ENCODE measurements at places on chromosomes 3 and 15.

DNA sequence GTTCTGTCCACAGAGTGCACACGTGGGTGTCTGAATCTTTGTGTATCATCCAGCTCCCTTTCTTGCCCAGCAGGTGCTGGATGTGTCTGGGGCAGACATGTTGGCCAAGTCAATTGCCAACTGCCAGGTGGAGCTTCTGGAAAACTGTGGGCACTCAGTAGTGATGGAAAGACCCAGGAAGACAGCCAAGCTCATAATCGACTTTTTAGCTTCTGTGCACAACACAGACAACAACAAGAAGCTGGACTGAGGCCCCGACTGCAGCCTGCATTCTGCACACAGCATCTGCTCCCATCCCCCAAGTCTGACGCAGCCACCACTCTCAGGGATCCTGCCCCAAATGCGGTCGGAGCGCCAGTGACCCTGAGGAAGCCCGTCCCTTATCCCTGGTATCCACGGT is 12.5 kb upstream of the RPP14 start:
- no peak for DNase-seq

GRCh38 chr3:62368705-62369475 is 4.5 kb downstream of the FEZF2 start:
- no peak for DNase-seq

DNA sequence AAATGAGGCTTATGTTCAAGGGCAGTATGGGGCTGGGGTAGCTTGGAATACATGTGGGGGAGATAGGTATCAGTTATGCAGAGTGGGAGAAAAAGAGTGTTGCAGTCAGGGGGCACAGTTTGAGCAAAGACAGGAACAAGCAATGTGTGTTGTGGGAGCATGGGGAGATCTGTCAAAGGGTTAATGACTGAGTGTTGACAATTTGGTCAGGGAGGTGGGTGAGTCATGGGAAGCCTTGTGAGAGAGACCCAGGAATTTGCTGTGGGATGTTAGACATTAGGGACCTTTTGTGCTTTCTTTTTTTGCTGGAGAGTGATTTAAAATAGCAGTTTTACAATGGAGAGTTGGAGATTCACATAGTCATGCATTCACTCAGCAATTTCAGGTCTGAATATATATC is 221.6 kb upstream of the NR2E3 start:
- DNase-seq, result no peak

DNA sequence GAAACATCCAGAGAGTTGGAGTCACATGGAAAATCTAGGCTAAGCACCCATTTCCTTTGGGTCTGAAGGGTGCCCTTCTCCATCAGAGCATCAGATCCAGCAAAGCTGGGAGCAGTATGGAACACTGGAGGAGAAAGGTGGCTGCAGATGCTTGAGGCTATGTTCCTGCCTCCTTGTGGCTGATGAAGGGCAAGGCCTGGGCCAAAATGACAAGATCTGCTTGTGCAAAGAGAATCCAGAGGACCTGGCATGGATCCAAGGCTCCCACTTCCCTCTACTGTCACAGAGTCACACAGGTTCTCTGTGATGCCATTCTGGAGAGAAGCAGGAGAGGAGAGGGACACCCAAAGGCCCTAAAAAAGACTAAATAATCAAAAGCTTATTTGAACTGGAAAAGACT is 9.2 kb upstream of the ATP8B4 start:
- no peak for DNase-seq

DNA sequence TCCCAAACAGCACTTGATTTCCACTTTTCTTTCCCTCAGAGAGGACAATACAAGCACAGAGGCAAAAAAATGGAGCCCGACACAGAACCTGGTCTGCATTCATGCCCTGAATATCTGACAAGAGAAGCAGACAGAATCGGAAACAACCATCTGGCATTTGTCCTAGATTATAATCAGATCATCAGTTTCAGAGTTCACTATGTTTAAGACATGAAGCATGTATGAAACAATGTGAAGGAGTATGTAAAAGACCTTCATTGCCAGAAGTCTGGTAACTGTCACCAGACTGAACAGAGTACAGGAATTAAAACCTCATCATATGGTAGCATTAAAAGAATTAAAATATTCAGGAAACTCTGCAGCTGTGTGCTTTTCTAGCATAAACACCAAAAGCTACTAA is 65.0 kb downstream of the SETD2 start:
- DNase-seq, result no peak

GRCh38 chr3:30253832-30254231 is 352.6 kb upstream of the TGFBR2 start:
- DNase-seq, result no peak

GRCh38 chr3:120425572-120426250 is 25.1 kb downstream of the FSTL1 start:
- no peak for DNase-seq

DNA sequence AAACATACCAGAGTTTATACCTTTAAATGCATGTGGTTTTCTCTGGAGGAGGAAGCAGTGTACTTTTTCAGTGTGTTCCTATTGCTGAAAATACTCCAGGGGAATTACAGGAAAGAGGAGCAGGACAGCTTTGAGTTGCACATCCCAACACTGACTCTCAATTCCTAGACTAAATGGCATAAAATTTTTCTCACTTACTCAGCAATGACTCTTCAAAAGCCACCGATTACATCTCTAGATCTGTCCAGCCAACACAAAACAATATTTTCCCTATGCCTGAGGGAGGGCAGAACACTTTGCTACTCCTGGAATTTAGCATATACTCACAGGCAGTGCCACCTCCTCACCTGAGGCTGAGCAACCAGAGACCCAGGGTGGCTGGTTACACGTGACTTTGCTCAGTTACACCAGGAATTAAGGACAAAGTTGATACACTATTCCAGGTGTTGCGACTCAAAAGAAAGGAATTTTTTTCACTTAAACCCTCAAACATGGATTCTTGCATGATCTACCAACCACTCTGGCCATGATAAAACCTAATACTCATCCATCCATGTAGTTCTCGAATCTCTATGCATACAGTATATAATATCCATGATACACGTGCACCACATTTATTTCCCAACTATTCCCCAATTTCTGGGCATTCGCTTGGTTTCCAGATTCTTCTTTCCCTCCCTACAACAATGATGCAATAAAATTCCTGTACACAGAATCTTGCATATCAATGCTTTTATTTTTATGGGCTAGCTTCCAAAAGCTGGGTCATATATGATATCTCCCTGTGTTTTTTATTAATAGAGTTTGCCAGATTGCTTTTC is 194.6 kb downstream of the THRB start:
- DNase-seq, result no peak

DNA sequence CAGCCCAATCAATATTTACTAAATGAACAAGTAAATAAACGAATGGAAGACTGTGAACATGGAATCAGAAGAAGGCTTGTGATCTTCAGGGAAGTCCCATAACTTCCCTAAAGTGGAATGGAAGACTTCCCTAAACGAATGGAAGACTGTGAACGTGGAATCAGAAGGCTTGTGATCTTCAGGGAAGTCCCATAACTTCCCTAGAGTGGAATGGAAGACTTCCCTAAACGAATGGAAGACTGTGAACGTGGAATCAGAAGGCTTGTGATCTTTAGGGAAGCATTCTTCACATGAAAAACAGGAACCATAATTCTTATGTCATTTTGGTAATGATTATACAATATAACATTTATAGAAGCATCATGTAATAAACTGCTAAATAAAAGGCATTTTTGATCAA is 38.8 kb downstream of the EOGT start:
- DNase-seq, result no peak

DNA sequence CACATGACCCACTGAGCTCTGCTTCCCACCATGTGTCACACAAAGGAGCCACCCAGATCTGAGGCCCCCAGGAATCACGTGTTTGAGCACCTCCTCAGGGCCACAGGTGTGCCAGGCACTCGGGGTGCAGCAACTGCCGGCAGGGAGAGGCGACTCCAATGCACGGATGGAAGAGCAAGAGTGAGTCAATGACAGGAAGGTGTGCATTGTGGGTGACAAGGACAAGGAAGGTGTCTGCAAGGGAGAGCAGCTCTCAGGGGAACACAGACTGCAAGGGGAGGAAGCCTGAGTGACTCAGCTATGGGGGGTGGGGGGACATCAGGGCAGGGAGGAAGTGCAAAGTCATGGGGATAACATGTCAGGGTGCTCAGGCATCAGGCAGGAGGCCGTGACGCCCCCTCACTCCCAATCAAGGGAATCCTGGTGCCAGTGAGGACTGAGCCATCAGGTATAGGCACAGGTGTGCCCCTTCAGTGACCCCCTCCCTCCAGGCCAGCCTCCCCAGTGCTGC is 67.4 kb downstream of the NUP210 start:
- no peak for DNase-seq

DNA sequence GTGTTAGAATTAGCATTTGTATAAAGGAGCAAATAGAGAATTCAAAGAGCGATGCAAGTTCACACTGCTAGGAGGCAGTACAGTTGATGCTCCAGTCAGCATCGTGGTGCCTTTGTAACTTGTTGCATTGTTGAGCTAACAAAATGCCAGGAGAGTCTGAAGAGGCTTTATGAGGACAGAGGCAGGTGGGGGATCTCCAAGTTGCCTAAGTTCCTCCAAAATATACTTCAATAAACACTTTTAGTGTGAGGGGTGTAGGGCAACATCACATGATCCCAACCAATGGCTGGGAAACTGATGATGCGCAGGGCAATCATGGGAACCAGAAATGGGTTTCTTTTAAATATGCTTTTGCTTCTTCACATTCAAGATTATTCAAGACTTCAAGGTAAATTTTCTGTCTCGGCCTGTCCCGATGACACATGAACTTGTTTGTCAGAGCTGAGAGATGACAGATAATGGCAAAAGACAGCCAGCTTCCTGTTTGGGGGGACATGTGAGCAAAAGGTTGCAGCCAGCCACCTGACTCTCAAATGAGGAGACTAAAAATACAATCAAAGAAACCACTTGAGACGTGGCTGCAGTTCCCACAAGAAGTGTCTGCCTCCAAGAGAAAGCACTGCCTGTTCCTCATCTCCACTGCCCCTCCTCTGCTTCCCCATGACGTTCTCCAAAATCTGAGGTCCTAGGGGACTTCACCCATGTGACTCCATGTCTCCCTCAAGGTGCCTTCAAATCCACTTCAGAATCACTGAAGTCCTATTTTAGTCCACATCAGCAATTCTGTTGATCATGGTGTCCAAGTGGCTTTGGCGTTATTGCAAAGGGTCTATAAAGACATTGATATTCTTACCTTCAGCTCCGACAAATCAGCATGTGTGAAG is 39.3 kb downstream of the KLHL6 start:
- peak; percentile 77 for DNase-seq

- DNase-seq, result no peak
These were observed 90.0 kb downstream of the PPP2R3A start for GRCh38 chr3:136055491-136055890.

DNA sequence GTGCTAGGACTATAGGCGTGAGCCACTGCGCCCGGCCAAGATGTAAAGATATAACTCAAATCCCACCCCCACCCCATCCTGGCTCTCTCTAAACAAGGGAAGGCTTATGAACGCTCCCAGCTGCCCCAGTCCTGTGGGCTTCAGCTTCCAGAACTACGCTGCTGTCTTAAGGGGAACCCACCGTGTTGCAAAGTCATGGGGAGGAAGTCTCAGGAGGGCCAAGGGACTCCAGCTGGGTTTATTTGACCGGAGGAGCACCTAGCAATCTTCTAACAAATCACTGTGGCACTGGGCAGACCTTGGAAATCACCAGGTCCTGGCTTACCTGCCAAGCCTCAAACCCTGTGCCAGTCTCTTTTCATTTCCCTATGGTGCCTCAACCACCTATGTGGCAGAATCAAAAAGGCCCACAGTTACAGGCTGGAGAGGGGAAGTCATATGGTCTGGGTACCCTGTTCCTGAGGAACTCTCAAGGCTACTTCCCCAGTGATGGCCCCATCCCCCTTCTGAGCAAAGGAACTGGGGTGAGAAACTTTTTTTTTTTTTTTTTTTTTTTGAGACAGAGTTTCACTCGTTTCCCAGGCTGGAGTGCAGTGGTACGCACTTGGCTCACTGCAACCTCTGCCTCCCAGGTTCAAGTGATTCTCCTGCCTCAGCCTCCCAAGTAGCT is 83.4 kb downstream of the RBPMS2 start:
- no peak for DNase-seq

DNA sequence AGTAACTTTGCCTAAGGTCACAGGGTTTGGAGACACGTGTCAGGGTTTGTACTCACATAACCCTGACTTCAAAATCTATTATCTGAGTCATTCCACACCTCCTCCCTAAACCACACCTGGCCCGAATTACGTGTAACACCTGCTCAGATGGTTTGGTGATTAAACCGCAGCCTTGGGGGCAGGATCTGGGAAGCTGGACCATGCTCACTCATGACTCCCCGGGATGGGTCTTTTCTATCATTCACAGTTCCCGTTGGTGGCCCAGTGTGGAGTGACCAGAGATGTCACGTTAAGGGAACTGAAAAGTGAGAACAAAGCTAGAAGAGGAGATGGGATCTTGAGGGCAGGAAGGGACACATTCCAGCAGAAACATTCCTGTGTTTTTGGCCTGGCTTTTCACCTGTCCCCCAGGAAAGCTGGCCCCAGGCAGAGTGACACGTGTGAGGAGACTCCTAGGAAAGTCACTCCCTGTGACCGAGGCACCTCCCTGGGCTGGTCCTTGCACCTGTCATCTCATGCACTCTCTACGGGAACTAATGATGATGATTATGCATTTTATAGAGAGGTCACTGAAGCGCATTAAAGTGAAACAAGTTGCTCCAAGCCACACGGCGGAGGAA is 75.4 kb upstream of the POMGNT2 start:
- peak; percentile 37 for DNase-seq

DNA sequence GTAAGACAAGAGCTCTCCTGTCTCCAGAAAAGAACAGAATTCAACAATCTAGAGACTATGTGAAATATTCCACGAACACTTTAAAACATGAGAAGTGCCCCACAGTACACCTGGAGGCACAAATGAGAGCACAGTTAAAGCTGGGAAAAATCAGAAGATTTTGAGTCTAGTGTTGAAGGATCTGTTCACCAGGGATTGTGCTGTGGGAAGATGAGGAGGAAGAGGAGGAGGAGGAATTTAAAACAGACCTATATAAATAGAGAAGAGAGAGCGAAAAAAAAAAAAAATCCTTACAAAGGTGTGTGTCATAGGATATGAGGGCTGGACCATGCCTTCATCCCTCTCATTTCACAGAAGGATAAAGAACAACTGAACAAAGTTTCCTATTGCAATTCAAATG is 361.0 kb upstream of the SEMA6D start:
- no peak for DNase-seq

DNA sequence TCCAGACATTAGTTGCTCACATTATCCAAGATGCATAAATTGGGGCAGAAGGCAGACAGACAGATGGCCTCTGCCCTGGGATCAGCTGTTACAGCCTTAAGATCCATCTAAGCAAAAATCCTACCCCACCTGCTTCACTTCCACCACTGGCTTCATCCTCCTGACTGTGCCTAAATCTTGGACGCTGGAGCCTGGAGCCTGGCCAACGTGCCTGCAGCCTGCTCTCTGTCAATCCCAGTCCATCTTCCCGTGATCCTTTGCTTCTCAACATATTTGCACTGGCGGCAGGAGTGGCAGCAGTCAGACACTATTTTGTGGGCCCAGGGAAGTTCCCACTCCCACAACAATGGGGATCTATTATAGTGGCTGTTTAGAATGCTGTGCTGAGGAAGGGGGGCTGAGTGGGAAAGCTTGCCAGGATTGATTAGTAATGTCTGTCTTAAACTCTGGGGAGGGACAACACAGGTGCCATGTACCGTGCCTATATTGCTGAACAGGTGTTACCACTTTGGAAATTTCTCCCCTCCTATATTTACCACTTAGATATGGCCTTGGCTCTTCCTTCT is 121.2 kb downstream of the MEGF11 start:
- no peak for DNase-seq

- DNase-seq, result no peak
These were observed 96.0 kb upstream of the FAM174B start for GRCh38 chr15:92751528-92751927.

GRCh38 chr15:38991701-38992100 is 427.1 kb upstream of the RASGRP1 start:
- DNase-seq, result no peak

Data from GM12878 (cell line).